Spleen (tissue), 13 donors: ENCODE measurements at places on chromosomes 5 and 9. TPM values are rescaled to one million over a fixed set of nuclear protein-coding genes. Genes with fewer than 3 reads are reported as not detected.
A peak's percentile ranks its signal among the peaks of the same experiment; 100 is the strongest.

DNA sequence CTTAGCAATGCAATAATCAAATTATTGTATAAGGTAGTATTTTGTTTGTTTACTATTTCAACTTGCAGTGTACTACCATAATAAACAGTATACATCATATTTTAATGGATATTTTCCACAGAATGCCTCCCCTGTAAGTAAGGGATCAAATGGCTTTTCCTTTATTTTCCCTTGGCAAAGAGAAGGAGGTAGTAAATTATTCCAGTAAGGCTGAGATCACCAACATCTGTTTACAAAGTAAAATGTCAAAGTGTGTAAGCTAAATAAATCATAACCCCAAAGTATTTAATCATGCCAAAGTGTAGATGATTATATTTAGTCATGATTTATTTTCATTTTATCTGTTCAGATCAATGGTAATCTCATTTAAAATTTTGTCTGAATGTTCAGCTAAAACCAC, 537.6 kb downstream of the PRDM9 start:
- no peak for DNase-seq
- H3K27me3 ChIP-seq, result no peaks in the 10 kb centered on the region
- H3K27ac ChIP-seq, result no peak overlapping the region
- no peaks in the 10 kb centered on the region for H3K36me3 ChIP-seq
- no peaks in the 10 kb centered on the region for H3K4me1 ChIP-seq
- H3K4me3 ChIP-seq, result no peak overlapping the region

GRCh38 chr5:137498301-137498735, 808 bp downstream of the SPOCK1 start:
- no peaks in the 10 kb centered on the region for H3K36me3 ChIP-seq
- H3K27ac ChIP-seq, result no peak overlapping the region
- DNase-seq, result peak; percentile 72
- H3K27me3 ChIP-seq, result peaks cover 16% of the 10 kb centered on the region
- H3K4me1 ChIP-seq, result peaks cover 11% of the 10 kb centered on the region

DNA sequence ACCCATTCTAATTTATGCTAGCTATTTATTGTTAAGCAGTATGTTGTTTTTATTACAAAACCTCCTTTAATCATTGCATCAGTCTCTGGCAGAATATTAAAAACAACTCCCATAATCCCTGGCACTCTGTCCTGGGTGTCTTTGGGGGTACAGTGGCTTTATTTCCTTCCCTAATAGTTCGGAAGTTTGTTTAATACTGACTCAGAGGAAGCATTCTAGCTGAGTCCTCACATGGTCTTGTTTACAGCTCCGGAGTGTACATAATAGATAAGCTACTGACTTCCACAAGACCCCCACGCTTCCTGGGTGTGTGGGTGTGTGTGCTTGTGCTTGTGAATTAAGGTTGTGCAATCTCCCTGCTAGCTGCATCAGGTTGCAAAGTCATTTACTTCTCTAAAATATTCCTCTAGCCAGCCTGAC, 149.8 kb upstream of the CDKN2B start:
- H3K4me3 ChIP-seq, result no peak overlapping the region
- peak overlapping the region; percentile 60 for H3K27ac ChIP-seq
- no peak for DNase-seq
- H3K4me1 ChIP-seq, result peaks cover 10% of the 10 kb centered on the region

DNA sequence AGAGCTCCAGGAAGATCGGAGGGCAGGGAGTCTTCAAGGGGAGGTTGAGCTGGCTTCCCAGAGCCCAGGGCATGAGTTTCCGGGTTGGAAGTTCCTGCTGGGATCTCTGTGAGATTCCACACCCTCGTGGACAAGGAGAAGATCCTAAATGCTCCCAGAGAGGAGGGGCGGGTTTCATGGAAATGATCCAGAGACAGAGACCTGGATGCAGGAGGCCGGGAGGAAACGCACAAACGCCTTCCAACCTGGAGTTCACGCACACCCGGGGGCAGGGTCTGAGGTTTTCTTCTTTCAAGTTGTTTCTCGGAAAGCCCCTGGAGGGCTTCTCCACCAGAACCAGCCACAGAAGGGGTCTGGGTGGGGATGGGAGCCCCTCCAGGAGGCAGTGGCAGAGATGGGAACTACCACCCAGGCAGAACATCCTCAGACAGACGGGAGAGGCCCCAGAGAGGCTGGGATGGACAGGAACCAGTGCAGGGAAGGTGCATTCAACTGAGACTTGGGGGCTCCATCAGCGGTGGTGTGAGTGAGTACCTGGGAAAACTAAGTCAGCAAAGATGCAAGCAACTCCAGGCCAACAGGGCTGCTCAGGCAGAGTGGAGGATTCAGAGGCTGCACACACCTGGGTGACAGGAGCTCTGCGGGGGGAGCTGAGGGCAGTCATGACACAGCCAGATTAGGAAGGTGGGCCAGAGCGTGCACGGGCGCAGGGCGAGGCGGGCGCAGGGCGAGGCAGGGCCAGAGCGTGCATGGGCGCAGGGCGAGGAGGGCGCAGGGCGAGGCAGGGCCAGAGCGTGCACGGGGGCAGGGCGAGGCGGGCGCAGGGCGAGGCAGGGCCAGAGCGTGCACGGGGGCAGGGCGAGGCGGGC, 52.1 kb upstream of the EXOC3 start:
- H3K4me3 ChIP-seq, result no peak overlapping the region
- peaks cover 10% of the 10 kb centered on the region for H3K4me1 ChIP-seq
- no peaks in the 10 kb centered on the region for H3K36me3 ChIP-seq
- no peak overlapping the region for H3K27ac ChIP-seq
- DNase-seq, result no peak

- no peaks in the 10 kb centered on the region for H3K27me3 ChIP-seq
- DNase-seq, result no peak
- no peaks in the 10 kb centered on the region for H3K4me1 ChIP-seq
- H3K27ac ChIP-seq, result no peak overlapping the region
- no peak overlapping the region for H3K4me3 ChIP-seq
- H3K36me3 ChIP-seq, result no peaks in the 10 kb centered on the region
These were observed 320.3 kb downstream of the ARHGEF28 start for GRCh38 chr5:73946278-73946677.

- no peak for DNase-seq
- H3K27me3 ChIP-seq, result no peaks in the 10 kb centered on the region
- H3K4me1 ChIP-seq, result no peaks in the 10 kb centered on the region
- no peaks in the 10 kb centered on the region for H3K36me3 ChIP-seq
- peak overlapping the region; percentile 51 for H3K27ac ChIP-seq
These were observed 63.5 kb upstream of the SELENOP start for GRCh38 chr5:42875211-42875610.

- no peaks in the 10 kb centered on the region for H3K36me3 ChIP-seq
- H3K27me3 ChIP-seq, result no peaks in the 10 kb centered on the region
- H3K4me3 ChIP-seq, result no peak overlapping the region
- no peaks in the 10 kb centered on the region for H3K4me1 ChIP-seq
- no peak overlapping the region for H3K27ac ChIP-seq
These were observed 79.8 kb downstream of the RICTOR start for GRCh38 chr5:38994324-38994927.

GRCh38 chr9:16526380-16526779, 344.1 kb downstream of the BNC2 start:
- H3K4me3 ChIP-seq, result no peak overlapping the region
- peaks cover 14% of the 10 kb centered on the region for H3K4me1 ChIP-seq
- DNase-seq, result no peak
- no peaks in the 10 kb centered on the region for H3K27me3 ChIP-seq
- H3K36me3 ChIP-seq, result no peaks in the 10 kb centered on the region

DNA sequence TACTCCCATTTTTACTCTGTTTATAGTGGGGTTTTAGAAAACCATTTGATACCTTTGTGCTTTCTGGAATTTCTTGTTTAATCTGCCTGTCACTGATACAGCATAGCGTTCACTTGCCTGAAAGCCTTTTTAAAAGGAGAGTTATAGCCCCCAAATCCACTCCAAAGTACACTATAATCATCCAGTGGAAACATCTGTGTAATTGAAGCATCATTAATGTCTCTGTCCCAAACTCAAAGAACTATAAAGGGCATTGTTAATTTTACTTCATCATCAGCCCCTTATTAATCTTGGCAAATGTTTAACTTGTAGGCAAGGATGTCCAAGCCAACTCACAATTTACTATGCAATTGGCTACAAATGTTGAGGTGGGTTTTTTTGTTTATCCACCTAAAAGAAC, 64.3 kb downstream of the TMEM252 start:
- DNase-seq, result no peak
- H3K36me3 ChIP-seq, result no peaks in the 10 kb centered on the region
- no peak overlapping the region for H3K27ac ChIP-seq
- no peaks in the 10 kb centered on the region for H3K27me3 ChIP-seq

DNA sequence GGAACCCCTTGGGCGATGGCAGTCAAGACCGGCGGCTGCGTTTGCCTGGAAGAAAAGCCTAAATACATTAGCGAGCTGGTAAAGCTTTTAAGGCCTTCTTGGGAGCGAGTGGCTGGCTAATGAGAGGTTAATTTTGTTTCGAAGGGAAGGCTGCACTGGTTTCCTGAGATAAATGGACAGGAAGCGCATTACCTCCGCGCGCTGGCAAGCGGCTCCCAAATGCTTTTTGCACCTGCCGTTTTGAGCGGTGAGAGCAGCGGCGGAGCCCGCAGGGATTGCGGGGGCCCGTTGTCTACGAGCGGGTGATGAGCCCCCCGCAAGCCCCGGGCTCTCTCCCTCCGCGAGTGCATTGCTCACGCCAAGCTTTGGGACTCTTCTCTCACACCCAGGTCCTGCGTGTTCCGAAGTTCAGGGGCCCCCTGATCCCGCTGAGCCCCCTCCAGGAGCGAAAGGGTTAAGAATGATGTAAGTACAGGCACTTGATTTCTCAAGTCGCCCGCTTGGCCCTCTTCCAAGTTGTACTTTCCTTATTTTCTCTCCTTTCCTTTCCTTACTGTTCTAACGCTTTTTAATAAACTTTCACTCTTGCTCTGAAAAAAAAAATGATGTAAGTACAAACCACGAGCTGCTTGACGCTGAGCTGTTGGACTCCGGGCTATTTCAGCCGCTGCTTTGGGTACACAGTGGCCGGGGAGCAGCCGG, 3.1 kb upstream of the RGMB start:
- peak overlapping the region; percentile 23 for H3K27ac ChIP-seq
- H3K27me3 ChIP-seq, result peaks cover 12% of the 10 kb centered on the region
- H3K4me3 ChIP-seq, result peak overlapping the region; percentile 63
- peak; percentile 78 for DNase-seq

DNA sequence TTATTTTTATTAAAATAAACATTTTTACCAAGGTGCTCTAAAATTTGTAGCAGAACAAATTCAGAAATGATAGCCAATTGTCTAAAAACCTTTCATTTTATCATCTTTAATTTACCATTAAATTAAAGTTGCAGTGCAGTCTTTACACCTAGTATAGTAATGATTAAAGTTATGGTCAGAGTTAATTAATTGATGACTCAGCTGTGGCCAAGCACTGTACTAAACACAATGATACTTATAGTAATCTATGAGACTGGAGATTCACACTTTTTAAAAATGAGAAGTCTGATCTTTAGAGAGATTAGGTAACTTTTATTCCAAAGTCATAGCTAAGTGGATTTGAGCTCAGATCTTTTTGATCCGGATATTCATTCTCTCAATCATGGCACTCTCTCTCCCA, 621.1 kb upstream of the MEF2C start:
- no peak overlapping the region for H3K4me3 ChIP-seq
- no peaks in the 10 kb centered on the region for H3K27me3 ChIP-seq
- no peak overlapping the region for H3K27ac ChIP-seq
- H3K4me1 ChIP-seq, result no peaks in the 10 kb centered on the region

- H3K27ac ChIP-seq, result no peak overlapping the region
- peaks cover 19% of the 10 kb centered on the region for H3K27me3 ChIP-seq
- H3K4me3 ChIP-seq, result no peak overlapping the region
- no peak for DNase-seq
- no peaks in the 10 kb centered on the region for H3K36me3 ChIP-seq
These were observed 157.3 kb upstream of the DAPK1 start for GRCh38 chr9:87340391-87340790.

The SAPCD2 gene
- total RNA-seq, result 3.4 TPM
